ENCODE measurements at places on chromosomes 7 and 10. TPM values are rescaled to one million over a fixed set of nuclear protein-coding genes. Genes with fewer than 3 reads are reported as not detected.

TAS2R41 gene
- not detected for total RNA-seq

SLC25A40 gene
- 32.4 TPM for total RNA-seq

TBATA gene
- total RNA-seq = not detected

KMT2C gene
- total RNA-seq = 22.9 TPM

AKR1C1 gene
- total RNA-seq = 2.1 TPM

GPR26 gene
- total RNA-seq = not detected

AKR1C3 gene
- 3.0 TPM for total RNA-seq

RTKN2 gene
- total RNA-seq = 7.9 TPM

GRCh38 chr10:48880016-48880705, 59.5 kb downstream of the LRRC18 start:
- no peak overlapping the region for H3K4me3 ChIP-seq
- H3K27ac ChIP-seq = no peak overlapping the region
- DNase-seq = no peak
- no peaks in the 10 kb centered on the region for H3K4me1 ChIP-seq

GRCh38 chr7:73739387-73739767, 775 bp upstream of the ABHD11 start:
- no peak for DNase-seq
- no peaks in the 10 kb centered on the region for H3K27me3 ChIP-seq
- peaks cover 22% of the 10 kb centered on the region for H3K36me3 ChIP-seq
- H3K4me3 ChIP-seq = peak overlapping the region; percentile 91

DNA sequence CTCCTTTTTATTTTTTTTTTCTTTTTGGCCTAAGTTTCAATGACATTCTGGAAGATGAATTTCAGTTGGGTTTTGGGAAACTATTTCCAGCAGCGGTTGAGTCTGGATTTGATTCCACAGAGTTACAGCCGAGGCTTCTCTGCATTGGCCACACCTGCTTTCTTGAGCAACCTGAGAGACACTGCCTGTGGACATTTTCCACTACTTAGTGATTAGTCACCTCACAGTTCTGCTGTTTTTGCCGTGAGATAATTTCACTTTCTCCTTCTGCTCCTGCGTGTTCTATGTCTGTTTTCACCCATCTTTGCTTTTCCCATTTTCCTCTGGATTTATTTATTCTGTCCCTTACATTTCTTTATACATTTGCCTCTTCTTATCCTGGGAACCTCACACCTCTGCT, 243.0 kb downstream of the BICC1 start:
- H3K4me1 ChIP-seq = no peaks in the 10 kb centered on the region
- peaks cover 30% of the 10 kb centered on the region for H3K27me3 ChIP-seq
- H3K4me3 ChIP-seq = no peak overlapping the region
- no peak for DNase-seq

DNA sequence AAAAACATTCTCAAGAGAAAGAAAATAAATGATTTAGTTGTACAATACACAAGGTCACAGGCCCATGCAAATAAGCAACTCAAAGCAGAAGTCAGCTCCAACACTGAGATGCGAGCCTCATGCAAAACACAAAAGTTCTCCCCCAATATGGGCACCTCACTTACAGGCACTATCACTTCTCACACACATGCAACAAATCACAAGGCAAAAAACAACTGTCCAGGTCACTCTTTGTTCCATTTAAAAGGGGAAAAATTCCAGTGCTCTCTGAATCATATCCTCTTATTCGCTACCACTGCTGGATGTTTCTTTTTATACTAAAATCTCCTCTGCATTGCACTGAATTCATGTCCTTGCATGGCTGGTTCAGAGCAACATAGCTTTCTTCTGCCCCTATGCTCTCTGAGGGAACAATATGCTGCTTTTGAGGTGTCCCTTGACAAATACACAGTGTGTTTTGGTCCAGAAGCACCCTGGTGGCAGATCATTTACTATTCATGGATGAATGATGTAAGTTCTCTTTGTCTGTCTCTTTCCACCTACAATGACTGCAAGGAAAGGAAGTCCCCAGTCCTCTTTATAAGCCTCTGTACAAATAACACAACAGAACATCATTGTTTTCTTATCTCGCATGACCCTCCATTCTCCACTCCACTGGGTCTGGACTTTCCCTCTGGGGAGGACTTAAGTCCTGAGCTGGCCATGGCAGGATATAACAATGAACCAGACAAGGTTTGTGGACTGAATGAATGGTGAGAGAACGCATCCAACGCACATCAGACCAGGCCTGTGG, 85.4 kb upstream of the GSDME start:
- H3K4me1 ChIP-seq = no peaks in the 10 kb centered on the region
- no peak overlapping the region for H3K27ac ChIP-seq
- DNase-seq = no peak
- no peaks in the 10 kb centered on the region for H3K27me3 ChIP-seq
- no peaks in the 10 kb centered on the region for H3K36me3 ChIP-seq

DNA sequence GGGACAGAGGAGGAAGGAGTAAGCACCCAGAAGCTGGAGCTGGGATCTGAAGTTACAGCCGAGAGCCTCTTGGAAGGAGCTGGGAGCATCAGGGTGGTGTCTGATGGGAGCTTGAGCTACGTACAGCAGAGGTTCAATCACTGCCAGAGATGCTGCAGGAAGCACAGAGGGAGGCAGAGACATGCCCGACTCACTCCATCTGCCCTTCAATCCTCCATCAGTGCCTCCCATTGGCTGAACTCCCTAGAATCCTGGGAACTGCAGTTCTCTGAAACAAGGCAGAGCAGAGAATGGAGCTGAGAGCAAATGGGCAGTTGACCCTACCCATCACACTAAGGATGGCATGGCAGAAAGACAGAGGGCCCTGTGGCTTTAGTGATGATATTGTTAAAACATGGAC, 40.0 kb upstream of the CTBP2 start:
- no peaks in the 10 kb centered on the region for H3K27me3 ChIP-seq
- no peak overlapping the region for H3K27ac ChIP-seq
- no peak overlapping the region for H3K4me3 ChIP-seq
- peaks cover 12% of the 10 kb centered on the region for H3K4me1 ChIP-seq
- H3K36me3 ChIP-seq = no peaks in the 10 kb centered on the region
- DNase-seq = no peak

DNA sequence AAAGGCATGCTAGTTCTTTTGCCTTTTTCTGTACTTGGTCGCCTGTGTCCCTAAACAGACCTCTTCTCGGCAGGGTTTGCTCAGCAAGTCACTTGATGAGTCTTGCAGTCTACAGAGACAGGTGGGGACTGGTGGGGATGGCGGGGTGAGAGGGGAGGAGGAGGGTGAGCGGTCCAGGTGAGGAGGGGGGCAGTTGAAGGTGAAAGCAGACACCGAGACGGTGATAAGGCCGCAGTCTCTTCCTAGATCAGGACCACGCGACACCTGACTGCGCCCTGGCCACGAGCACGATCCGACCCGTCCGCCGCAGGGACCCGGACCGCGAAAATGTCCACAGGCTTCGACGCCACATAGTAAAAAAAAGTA, 566 bp downstream of the ASNS start:
- H3K4me3 ChIP-seq = peak overlapping the region; percentile 89
- no peaks in the 10 kb centered on the region for H3K27me3 ChIP-seq
- H3K27ac ChIP-seq = peak overlapping the region; percentile 76

- no peak overlapping the region for H3K4me3 ChIP-seq
- no peaks in the 10 kb centered on the region for H3K4me1 ChIP-seq
- DNase-seq = no peak
- no peaks in the 10 kb centered on the region for H3K36me3 ChIP-seq
These were observed 54.7 kb upstream of the BICC1 start for GRCh38 chr10:58457761-58458616.

GRCh38 chr10:44865289-44865671, 45.9 kb upstream of the TMEM72 start:
- H3K36me3 ChIP-seq = no peaks in the 10 kb centered on the region
- peak overlapping the region; percentile 51 for H3K4me3 ChIP-seq
- H3K27me3 ChIP-seq = peaks cover 7% of the 10 kb centered on the region
- no peak overlapping the region for H3K27ac ChIP-seq

GRCh38 chr10:22599636-22600228, 114.6 kb downstream of the PIP4K2A start:
- H3K4me1 ChIP-seq = peaks cover 39% of the 10 kb centered on the region
- H3K27ac ChIP-seq = peak overlapping the region; percentile 64
- no peaks in the 10 kb centered on the region for H3K27me3 ChIP-seq
- DNase-seq = no peak
- no peak overlapping the region for H3K4me3 ChIP-seq
- peaks cover 8% of the 10 kb centered on the region for H3K36me3 ChIP-seq

DNA sequence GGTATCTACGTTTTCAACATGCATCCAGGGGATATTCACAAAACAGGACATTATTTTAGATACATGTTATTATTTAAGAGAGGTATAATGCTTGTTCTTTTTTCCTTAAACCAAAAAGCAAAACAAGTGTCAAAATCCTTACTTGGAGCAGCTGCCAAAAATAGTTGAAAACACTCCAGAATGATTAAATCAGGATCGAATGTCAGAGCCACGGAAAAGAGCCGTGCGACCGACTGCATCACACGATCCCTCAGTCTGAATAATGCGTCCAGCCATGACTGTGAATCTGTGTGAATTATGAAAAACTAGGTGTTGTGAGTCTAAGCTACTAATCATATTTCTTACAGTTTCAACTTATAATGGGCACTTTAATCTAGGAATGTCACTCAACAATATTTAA, 126.0 kb downstream of the PARD3 start:
- no peaks in the 10 kb centered on the region for H3K36me3 ChIP-seq
- H3K4me3 ChIP-seq = no peak overlapping the region
- no peak overlapping the region for H3K27ac ChIP-seq
- H3K27me3 ChIP-seq = no peaks in the 10 kb centered on the region

DNA sequence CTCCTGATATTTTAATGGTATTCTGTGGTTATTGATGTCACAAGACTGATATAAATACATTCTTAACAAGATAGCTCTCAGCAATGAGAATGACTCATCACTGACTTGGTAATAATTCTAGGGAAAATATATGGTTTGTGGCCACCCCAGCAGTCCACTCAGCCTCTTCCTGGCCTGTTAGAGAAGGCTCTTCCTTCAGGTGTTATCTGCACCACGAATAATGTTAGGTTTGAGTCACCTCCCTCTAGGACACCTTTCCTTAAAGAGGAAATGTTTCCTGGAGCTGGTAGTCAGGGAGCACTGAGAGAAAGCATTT, 163.3 kb downstream of the SVIL start:
- H3K27ac ChIP-seq = no peak overlapping the region
- peaks cover 4% of the 10 kb centered on the region for H3K36me3 ChIP-seq
- DNase-seq = no peak
- H3K27me3 ChIP-seq = no peaks in the 10 kb centered on the region

Measured in HCT116 (cell line).